Activated naive CD4-positive, alpha-beta T cell treated with anti-CD3 and anti-CD28 coated beads, Interleukin-2, amount 50 U/mL, for 72 hours (primary cell): ENCODE measurements at places on chromosomes 1 and 21. TPM values are rescaled to one million over a fixed set of nuclear protein-coding genes. Genes with fewer than 3 reads are reported as not detected.

The DNASE2B gene
- not detected for total RNA-seq

DNA sequence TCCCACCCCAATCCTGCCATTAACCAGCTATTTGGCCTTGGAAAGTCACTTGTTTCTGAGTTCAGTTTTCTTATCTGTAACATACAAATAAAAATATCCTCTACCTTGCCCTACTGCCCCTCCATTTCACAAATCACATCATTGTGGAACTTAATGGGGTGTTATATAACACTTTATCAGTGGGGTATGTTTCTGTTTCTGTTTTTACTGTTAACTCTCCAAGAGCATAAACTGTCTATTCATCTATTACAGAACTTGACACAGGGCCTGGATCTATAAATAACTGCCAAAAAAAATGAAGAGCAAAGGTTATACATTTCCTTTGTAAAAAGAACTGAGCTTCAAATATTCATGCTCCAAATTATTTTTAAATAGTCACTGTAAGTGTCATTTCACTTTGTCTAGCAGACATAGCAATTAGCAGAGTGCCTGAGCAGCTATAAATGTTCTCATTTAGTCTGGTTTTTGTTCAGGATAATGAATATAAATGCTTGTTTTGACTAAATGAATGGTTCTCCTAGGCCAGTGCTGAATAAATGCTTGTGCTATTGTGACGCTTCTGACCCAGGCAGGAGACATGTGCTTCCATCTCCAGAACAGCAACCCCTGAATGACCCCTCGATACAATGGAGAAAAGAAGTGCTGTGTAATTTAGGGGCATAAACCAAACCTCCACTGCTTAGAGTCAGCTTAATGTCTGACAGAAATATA, 7.4 kb downstream of the PIGM start:
- no peak for DNase-seq

DNA sequence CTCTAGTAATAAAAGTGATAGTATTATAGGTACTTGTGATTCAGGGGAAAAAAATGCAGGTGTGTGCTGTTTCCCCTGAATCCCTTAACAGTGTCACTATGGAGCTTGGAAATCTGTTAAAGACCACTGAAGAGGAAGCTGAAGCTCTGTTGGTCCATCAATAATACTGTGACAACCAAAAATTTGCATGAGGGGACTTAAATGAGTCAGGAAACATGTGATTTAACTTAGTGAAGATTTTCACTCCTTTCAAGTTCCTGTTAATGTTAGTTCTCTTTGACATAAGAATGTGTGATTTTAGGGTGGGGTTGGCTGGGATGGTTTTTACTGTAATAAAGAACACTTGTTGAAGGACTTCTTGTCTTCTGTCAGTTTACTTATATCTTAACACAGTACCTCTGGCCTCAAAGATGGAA, 32.0 kb downstream of the VANGL2 start:
- no peak for DNase-seq

The RIPK4 gene
- total RNA-seq: 0.52 TPM

The FMO1 gene
- total RNA-seq: not detected

- DNase-seq: no peak
Measured at GRCh38 chr1:35539824-35540261, 17.4 kb downstream of the KIAA0319L start.

DNA sequence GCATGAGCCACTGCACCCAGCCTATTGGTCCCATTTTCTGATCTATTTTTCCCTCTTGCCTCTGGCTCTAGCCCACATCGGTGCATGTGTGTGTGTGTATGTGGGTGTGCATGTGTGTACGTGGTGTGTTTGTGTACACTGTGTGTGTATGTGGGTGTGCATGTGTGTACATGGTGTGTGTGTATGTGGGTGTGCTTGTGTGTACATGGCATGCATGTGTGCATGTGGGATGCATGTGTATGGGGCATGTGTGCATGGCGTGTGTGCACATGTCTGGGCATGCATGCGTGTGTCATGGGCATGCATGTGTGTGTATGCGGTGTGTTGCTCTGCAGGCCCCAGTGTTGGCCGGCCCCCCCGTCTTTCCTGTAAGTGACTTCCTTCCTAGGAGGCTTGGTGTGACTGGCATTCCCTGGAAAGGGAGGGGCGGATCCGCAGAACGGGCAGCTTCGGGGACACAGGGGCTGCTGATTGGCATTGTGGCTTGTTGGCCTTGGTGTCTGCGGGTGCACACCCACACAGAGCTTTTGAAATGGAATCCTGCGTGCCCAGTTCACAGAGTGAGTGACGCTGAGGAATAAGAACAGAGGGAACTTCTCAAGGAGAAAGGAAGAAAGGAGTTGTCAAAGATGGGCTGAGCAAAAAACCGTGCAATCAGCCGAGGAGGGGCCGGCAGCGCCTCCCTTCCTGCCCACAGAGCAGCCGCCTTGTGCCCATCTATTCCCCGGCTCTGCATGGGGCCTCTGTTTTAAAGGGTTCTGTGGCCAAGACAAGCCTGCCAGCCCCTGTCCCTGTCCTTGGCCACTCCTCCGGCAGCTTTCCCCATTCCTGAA, 8.0 kb downstream of the PDXK start:
- DNase-seq: no peak
